Stimulated activated CD4-positive, alpha-beta T cell treated with anti-CD3 and anti-CD28 coated beads, Interleukin-2, amount 100 ng/mL, for 4 hours (primary cell): ENCODE measurements at places on chromosomes 2 and 18.

GRCh38 chr2:23745726-23746105 lies 181.2 kb downstream of the ATAD2B start:
- DNase-seq: no peak

GRCh38 chr2:11174222-11174621 lies 19.0 kb downstream of the SLC66A3 start:
- DNase-seq: no peak

- no peak for DNase-seq
Observed at GRCh38 chr2:127608061-127609030, 37.6 kb upstream of the GPR17 start.

DNA sequence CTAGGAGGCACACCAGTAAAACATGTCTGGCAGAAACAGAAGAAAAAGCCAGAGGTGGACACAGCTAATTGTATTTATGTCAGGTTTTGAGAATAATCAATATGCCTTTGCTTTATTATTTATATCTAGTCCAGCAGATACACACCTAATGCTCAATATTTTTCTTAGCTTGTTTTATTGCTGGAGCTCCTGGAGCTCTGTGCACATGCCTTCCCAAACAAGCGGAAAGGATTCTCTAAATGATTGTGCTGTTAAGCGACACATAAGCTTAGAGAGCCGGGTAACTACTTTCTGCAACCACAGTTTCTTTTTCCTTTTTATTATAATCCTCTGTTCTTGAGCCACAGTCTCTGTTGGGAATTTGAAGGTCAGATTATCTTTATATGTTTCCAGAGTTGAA lies 177.3 kb upstream of the ST6GAL2 start:
- no peak for DNase-seq

GRCh38 chr2:15243762-15244161 lies 317.4 kb downstream of the NBAS start:
- no peak for DNase-seq

- DNase-seq: no peak
Observed at GRCh38 chr2:176484838-176485237, 215.6 kb downstream of the MTX2 start.

- DNase-seq: no peak
Observed at GRCh38 chr18:43396266-43396665, 119.0 kb upstream of the SYT4 start.

GRCh38 chr18:7902399-7902839 lies 335.3 kb downstream of the PTPRM start:
- no peak for DNase-seq

DNA sequence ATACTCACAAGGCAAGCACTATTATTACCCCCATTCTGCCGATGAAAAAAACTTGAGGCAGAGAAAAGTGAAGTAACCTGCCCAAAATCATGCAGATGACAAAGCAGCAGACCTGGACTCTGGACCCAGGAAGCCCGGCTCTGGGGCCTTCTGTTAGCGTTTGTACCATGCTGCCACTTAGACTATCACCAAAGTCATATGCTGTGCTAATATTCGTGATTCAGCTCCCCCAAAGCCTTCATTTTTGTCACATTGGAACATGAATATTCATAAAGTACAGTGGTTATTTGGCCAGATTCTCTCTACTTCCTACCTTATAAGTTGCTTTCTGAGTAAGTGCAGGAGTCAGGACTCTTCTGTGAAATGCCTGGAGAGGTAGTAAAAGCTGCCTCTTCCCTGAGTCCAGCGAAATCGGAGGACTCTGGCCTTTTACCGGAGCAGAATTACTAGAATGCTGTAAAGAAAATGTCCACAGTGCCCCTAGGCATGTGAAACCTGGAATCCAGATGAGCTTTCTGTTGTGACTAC lies 86.7 kb downstream of the FTCDNL1 start:
- DNase-seq: no peak

GRCh38 chr2:8239531-8240088 lies 442.2 kb upstream of the ID2 start:
- no peak for DNase-seq

GRCh38 chr2:128169497-128169896 lies 78.5 kb downstream of the UGGT1 start:
- DNase-seq: no peak

DNA sequence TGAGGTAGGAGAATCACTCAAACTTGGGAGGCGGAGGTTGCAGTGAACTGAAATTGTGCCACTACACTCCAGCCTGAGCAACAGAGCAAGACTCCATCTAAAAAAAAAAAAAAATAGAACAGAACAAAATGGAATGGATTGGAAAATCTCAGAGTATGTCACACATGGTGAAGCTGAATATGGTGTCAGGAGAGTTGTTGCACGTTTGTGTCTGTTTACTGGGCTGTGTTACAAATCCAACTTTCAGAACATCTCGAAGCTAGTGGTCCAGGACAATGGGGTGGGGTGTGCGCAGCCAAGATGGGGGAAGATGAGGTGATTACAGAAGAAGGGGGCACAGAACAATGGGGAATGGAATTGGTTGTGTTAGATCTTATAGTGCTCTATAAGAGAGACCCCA lies 17.6 kb downstream of the SAG start:
- no peak for DNase-seq

DNA sequence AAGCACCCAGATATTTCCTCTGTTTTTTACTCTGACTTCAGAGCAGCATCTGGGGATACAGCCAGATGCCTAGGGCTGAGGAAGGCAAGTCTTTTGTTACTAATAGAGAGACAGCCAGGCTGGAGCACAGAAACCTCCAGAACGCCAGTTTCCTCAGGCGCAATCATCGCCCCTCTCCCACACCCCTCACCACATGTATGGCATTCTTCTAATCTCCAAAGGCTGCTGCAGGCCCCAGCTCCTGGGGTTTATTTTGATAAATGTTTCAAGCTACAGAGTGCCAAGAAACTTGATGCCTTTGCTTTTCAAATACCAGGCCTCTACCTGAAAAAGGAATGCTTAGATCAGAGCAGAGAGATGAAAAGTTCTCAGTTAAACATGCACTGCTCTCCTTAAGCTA lies 283.6 kb downstream of the RBM43 start:
- DNase-seq: no peak

GRCh38 chr18:34604591-34604990 lies 105.5 kb upstream of the DTNA start:
- DNase-seq: no peak

DNA sequence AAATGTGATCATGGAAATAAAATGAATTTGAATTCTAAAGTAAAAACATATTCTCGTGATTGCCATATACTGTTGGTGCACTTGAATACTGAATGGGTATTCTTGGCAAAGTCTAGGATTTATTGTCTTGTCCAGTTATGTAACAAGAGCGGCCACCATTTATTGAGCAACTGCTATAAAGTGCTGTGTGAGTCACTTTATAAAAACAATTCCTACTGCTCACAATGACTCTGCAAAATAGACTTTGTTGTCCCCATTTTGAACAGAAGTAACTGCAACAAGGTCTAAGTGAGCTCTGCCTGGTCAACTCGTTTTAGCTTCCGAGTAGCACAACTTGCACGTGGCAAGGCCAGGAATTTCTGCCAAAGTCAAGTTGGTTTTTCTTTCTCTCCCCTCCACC lies 995.6 kb upstream of the FANCL start:
- no peak for DNase-seq

- DNase-seq: no peak
Observed at GRCh38 chr2:175062787-175063585, 57.8 kb upstream of the CHN1 start.

DNA sequence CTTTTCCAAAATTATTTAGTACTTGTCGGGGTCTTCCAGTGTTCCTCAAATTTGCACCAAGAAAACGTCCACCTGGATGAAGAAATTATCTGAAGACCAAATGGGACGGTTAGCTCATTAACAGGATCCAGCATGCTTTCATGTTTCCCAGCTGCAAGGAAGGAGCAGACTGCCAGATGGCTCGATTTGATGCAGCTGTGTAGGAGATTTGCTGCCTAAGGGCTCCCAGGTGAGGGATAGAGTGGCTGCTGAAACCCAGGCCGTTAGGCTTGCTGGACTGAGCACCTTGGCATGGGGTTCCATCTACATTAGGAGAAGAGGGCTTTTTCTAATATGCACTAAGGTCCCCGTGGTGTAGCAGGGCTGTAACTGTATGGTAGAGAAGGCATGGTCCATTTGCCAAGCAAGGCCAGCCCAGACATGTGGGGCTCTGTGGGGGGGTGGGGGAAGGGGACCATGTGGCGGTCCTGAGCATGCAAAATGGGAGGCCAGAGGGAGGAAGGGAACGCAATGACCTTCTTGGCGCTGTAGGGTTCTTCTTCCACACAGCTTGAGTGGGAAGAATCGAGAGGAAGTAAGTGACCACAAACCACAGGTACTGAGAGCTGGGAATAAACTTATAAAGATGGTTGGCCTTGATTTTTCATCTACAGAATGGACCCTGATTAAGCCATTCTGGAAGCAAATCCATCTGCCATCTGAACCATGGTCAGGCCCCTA lies 144.0 kb downstream of the TMEM163 start:
- DNase-seq: no peak

GRCh38 chr18:44393406-44393805 lies 287.3 kb upstream of the SETBP1 start:
- no peak for DNase-seq

DNA sequence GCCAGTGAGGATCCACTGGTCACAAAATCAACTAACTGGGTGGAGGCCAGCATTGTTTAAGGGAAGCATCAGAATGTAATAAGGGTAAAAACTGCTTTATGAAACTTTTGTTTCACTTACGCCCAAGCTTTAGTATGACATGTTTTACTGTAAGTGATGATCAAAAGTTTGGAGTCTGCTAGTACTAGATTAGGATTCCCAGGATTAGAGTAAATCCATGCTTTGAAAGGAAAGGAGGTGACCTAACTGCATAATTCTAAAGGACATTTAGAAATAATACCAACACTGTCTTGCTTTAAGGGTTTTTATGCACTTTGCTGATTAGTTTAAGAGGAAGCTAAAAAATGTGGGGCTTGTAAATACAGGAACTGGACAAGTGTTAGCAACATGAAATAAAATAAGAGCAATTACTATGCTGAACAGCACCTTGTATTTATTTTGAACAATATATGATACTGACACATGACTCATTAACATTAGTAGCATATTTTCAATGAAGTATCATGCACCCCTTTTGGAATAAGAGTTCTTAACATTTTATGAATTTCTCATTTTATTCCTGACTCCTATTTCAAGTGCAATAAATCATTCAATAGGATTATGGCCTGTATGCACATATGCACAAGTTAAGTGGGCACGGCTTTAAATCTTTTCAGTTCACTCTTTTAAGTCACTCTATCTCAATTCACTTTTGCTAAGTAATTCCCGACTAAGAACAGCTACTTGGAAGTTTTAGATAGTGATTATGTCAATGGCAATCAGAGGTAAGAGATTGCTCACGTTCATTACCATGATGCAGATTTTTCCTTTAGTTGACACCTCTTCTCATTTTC lies 62.5 kb downstream of the STK39 start:
- DNase-seq: no peak

DNA sequence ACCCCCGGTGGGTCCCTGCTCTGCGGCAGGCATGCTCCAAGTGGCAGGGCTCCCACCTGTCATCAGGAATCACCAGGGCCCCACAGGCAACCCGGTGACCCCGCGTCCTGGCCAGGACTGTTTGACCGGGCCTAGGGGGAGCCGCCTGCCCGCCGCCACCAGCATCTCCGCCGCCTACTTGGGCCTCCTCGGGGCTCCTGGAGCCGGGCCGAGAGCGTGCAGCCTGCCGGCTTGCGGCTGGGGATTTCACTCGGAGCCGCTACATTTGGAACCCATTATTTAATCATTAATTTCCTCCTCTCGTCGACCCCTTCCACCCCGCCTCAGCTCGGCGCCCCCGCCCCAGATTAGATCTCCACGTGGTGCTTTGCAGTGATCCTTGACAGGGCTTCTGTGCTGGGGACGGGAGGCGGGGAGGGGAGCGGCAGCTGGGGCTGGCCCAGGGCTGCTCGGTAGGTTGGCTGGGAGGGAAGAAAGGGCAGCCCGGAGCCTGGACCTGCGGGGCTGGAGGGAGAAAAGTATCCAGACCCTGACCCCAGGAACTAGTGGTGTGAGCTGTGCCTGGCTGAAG lies 295.4 kb downstream of the CYP26B1 start:
- no peak for DNase-seq

- DNase-seq: no peak
Observed at GRCh38 chr2:17934721-17935120, 56.3 kb downstream of the KCNS3 start.
